ENCODE measurements at places on chromosomes 16 and 17.
A peak's percentile ranks its signal among the peaks of the same experiment; 100 is the strongest.

GRCh38 chr16:66653581-66654350, 42.8 kb downstream of the CMTM4 start:
- DNase-seq = no peak

DNA sequence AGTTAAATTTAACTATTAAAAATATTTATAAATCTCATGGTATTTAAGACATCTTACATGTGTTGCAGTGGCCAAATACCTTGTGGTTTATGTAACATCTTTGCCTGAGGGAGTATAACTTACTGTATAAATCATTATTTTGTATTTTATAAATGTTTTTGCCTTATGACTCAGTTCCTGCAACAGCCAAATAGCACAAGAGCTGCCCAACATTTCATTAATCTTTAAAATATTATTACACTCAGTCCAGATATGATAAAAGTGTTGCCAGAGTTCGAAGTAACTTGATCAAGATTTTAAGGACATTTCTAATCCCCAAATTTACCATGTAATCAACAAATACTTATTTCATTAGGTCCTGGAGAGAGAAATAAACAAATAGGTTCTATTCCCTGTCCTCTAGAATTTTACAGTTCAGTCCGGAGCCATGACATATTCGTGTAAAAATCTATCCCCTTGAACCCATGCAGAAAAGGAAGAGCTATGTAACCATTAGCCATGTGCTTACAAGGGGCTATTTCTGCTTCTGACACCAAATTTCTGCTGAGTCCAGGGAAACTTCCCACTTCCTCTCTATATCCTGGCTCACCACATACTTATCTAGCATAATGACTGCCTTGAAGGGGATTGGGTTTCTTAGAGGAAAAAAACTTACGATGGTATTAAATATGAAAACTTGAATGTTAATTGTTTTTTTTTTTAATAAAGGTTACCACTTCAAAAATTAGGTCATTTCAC, 44.0 kb downstream of the IRX6 start:
- no peak for DNase-seq

GRCh38 chr17:9842057-9842758, 16.5 kb downstream of the GLP2R start:
- no peak for DNase-seq

DNA sequence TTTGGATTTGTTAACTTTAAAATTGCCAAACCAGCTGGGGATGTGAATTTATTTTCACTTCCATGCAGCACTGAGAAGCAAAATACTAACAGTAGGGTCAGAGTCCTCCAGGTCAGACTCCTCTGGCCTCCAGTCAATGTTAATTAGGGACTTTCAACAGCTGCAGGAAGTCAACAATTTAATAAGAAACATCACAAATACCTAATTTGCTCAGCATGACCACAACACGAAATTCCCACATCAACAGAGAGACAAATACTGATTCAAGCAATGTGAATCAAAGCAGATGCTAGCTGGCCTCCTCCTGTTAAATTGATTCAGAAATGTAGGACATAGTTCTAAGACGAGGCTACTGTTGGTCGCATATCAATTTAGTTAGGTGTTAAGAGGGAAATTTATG, 111.7 kb downstream of the ABCA8 start:
- no peak for DNase-seq

DNA sequence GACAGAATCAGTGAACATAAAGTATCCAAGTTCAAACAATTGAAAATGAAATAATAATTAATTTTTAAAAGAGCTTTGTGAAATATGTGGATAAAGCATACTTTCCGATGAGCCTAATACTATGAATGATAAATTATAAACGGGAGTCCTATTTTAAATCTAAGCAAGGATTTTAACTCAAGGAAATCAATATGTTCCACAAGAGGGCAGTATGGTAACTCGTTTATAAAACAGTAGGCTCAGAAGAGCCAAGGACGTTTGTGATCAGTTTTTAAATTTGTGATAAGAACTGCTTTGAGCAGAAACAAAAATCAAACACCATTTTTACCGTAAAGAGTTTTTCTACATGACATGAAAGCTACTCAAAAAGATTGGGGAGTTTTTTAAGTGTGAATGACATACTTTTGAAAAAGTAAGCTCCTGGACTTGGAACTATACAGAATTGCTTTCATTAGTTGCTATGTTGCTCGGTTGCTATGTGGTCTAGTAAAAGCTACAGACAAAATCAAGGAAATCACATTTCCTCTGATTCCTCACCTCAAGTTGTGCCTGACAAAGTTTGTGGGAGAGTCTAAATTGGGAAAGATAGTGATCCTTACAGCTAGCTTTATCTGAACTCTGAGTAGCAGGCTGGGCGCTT, 11.8 kb upstream of the TEKT1 start:
- DNase-seq = peak; percentile 22

- no peak for DNase-seq
Measured at GRCh38 chr17:80279895-80280294, 19.2 kb downstream of the RNF213 start.

DNA sequence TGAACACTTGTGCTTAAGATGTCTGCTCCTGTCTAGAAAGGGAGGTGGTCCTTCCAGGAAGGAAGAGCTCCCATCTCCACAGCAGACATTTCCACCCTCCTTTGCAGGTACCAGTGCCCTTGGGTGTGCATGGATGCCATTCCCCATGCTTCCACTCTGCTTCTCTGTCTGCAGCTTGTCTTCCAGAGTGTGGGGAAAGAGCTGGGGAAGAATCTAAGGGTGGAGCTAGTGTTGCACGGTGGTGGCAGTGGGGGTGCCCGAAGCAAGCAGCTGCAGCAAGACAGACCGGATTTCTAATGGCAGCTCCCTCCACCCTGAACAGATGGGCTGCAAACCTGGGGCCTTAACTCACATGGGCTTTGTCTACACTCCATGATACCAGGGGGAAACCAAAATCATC, 22.6 kb upstream of the HOXB13 start:
- DNase-seq = no peak

- no peak for DNase-seq
Measured at GRCh38 chr16:17371299-17371698, 99.5 kb downstream of the XYLT1 start.

DNA sequence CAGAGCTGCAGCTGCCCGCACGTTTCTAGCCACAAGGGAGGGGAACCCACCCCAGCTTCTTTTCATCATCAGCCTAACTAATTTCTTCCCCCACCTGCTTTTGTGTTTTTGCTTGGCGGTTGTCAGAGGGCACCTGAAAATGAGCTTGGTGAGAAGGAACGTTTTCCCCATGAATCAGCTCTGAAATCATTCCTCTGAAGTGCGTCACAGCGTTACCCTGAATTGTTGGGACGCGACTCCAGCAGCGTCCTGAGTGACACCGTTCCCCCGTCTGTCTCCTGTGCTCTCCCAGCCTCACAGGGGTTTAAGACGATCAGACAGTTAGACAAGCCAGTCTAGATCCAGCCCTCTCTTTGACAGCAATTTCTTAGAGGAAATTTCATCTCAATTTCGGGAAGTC, 722.9 kb upstream of the EEF2KMT start:
- no peak for DNase-seq

GRCh38 chr17:64692187-64692586, 30.1 kb upstream of the SMURF2 start:
- no peak for DNase-seq

DNA sequence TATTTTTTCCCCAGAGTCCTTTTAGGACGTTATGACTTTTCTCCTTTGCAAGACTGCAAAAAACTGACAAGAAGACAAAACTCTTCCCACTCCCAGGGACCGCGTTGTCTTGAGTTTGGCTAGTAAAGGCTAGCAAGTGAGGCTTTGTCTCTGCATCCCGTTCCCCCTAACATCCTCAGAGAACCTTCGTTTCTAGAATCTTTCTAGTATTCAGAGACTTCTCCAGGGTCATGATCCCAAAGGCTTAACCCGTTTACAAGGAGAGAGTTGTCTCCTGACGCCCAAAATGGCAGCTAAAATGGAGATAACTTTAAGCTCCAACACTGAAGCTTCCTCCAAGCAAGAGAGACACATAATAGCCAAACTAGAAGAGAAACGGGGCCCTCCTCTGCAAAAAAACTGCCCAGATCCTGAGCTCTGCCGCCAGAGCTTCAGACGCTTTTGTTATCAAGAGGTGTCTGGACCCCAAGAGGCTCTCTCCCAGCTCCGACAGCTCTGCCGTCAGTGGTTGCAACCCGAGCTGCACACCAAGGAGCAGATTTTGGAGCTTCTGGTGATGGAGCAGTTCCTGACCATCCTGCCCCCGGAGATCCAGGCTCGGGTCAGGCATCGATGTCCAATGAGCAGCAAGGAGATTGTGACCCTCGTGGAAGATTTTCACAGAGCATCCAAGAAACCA, 843 bp downstream of the ZNF174 start:
- peak; percentile 50 for DNase-seq

DNA sequence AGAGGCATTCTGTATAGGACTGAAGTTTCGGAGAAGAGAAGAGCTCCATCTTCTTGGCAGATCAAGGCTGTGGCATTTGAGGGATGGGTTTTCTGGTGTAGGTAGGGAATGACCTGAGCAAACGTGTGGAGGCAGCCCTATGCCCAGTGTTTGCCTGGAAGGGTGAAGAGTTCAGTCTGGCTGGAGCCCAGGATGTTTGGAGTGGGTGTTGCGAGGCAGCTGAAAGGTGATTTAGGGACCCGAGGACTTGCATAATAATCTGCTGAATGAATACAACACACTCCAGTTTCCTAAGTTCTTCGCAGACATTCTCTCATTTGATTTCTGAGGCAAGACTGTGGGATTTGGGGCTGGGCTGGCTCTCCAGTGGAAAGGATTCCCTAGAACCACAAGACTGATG, 186.2 kb downstream of the CYLD start:
- no peak for DNase-seq

GRCh38 chr16:17835118-17835876, 364.5 kb upstream of the XYLT1 start:
- no peak for DNase-seq

DNA sequence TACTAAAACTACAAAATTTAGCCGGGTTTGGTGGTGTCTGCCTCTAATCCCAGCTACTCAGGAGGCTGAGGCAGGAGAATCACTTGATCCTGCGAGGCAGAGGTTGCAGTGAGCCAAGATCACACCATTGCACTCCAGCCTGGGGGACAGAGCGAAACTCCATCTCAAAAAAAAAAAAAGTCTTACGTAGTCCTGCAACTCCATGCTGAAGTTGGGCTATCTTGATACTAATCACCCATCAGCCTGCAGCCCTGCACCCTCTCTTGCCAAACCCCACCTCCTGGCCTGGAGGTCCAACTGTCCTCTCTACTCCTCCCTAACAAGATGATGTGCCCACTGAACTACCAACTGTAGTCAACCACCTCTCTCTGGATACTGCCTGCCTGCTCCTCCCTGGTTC, 4.8 kb downstream of the TMEM170A start:
- no peak for DNase-seq

DNA sequence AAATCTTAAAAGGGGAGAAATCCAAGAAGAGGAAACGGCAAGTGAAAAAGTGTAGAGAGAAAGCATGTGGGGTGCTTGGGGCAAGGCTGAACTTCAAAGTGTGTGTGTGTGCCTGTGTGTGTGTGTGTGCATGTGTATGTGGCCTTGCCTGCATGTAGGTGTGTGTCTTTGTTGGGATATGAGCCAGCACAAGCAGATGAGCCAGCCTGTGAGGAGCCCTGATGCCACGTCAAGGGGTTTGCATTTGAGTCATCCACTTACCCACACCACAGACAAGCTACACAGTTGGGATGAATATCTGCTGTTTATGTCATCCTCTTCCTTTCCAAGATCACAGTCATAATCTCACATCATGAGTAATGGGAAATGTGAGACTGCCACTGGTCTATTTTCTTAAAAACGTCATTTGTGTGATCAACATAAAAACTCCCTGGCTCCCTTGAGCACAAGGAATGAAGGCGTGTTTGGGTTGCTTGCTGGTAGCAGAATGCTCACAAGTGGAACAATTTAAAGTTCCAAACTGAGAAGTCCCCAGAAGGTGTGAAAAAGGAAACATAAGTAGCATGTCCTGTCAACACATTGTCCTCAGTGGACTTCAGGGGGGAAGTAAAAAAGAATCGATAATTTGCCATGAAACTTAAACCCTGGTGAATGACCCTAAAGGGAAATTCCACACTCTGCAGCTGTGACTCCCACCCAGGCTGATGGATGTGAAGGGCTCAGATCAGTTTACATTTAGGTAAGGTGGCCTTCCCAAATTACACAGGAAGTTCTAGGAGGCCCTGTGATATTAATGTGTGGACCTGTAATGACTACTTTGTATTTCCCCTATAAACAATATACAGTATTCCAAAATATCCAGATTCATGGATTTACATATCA, 14.7 kb downstream of the KCTD19 start:
- DNase-seq = no peak

DNA sequence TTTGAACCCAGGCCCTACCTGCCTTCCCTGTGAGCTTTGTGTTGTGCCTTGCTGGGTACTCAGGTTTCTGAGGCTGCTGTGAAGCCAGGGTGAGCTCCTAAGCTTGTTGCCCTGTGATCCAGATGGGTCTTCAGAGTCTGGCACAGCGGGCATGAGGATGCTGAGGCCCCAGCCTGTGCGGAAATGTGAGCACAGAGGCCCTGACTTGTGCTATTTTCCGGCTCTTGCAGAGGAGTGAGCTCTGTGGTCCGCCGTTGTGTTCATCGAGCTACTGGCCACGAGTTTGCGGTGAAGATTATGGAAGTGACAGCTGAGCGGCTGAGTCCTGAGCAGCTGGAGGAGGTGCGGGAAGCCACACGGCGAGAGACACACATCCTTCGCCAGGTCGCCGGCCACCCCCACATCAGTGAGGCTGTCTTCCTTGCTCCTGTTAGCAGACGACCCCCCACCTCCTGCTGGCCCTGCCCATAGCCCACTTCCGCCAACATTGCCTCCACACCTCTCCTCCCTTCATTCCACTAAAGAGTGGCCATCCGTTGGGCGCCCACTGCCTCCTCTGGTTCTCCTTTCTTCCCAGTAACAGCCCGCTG, 2.7 kb downstream of the PHKG2 start:
- no peak for DNase-seq

- DNase-seq = no peak
Measured at GRCh38 chr17:33046361-33047255, 55.0 kb downstream of the SPACA3 start.

- no peak for DNase-seq
Measured at GRCh38 chr16:80319181-80319580, 221.6 kb upstream of the DYNLRB2 start.

- no peak for DNase-seq
Measured at GRCh38 chr17:600576-601243, 113.9 kb downstream of the VPS53 start.

DNA sequence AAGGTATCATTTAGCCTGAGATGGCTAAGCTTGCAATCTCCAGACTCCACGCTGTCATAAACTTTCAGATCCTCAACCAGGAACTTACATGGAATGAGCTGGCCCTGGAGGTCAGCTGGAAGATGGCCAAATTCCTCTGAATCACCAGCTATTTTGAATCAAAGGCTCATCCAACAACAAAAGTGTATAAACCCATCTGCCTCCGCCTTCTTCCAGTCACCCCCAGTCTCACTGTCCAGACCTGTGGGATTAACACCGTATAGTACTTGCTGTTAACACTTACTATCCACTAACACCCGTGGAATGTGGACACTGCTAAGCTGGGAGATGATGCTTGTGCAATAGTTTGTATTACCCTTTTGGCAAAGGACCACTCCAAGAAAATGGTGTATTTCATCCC, 1.9 kb upstream of the LCMT1 start:
- no peak for DNase-seq
